AG08395 (cell line): ENCODE measurements at places on chromosomes 2 and 18.

DNA sequence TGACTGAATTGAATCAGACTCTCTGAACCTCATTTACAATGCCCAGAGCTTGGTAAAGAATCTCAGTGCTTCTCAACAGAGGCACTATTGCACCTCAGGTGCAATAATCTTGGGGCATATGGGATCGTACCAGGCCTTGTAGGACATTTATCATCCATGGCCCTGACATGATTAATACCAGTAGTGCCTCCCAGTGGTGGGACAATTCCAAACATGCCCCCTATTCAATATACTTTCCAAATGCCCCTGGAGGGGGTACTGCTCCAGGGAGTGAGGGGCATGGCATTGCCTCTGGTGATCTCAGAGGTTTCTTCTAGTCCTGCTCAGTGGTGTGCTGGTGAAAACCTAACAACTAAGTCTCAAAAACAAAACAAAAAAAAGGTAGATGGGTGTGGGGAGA, 174.9 kb upstream of the SMAD2 start:
- no peak for DNase-seq

DNA sequence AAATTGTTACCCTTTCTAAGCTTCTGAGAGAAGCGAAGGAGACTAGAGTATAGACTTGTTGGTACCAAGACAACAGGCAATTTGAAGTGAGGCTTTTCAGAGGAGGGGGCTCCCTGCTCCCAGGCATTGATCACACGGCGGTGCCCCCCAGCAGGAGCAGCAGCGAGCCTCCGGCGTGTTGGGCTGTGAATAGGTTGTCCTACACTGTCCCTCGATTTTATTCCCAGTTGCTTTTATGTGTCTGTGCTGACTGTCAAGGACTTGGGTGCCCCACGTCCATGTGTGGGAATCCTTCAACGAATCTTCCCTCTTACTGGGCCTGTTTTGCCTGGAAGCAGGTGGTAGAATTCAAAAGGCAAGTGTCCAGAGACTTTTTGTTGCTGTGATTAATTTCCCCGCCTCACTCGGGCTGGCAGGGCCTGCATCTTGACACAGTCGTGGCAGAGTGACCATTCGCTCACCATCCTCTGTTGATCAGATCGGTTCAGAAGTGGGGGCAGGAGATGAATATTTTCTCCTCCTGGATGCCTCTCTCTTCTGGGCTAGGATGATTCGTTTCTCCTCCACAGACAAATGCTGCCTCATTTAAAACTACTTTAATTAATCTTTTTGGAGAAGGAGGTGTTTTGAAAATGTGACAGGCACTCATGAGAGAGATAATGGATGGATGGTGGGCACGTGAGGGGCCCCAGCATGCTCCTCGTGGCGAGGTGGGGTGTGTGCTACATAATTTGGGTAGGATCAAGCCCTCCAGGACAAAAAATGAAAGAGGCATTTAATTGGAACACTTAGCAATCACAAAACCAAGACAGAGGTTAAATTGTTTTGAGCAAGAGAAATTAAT, 77.6 kb downstream of the SMIM21 start:
- DNase-seq: no peak

DNA sequence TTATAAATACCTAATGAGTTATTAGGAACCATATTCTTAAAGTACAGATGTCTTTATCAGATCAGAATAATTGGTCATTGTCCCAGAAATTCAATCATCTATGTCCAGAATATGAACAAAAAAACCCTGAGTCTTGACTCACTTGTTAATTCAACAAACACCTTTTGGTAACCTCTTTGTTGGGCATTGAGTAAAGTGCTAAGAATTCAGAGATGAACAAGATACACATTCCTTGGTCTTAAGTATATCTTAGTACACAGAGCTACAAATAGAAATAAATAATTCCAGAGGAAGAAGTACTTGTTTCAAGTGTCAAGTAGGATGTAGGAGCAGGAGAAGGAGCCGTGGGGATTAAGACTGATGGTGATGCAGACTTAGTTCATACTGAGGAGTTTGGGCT, 798.1 kb downstream of the CPS1 start:
- DNase-seq: no peak

- no peak for DNase-seq
Observed at GRCh38 chr2:232485348-232485756, 2.3 kb downstream of the ECEL1 start.

- DNase-seq: no peak
Observed at GRCh38 chr2:117982376-117983033, 31.4 kb downstream of the CCDC93 start.

- DNase-seq: peak; percentile 28
Observed at GRCh38 chr18:79856119-79857007, 58.6 kb downstream of the KCNG2 start.
